ENCODE measurements at places on chromosomes 16 and 17.

DNA sequence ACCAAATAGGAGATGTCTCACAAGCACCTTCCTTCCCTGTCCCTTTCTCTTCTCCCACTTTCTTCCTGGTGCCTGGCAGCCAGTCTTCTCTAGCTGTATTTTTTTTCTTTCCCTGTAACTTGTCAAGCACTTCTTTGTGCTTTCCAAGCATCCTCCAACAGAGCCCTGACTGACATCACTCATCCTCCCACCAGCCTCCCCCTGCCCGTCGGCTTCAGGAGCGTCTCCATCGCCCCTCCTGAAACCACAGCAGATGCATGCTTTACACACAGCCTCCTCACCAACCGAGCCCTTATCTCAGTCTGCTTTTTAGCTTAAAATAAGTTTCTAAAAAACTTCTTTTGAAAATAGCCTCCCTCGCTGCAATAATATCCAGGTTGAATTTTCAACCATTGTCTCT is 268.7 kb upstream of the CDH5 start:
- DNase-seq, result peak; percentile 47

DNA sequence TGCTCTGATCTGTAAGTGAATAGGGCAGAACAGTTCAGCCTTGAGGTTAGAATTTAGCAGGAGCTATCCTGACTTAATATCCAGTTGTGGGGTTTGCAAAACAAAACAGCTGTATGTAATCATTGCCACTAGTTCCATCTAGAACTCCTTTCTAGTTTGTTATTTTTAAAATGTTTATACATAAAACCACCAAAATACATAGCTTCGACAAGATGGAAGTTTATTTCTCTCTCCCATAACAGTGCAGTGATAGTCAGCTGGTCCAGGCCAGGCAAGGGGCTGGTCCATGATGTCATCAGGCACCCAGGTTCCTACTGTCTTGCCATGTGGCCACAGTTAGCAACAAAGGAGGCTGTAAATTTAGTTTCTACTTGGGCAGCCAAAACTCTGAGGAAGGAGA is 10.5 kb upstream of the PLK1 start:
- DNase-seq, result no peak

DNA sequence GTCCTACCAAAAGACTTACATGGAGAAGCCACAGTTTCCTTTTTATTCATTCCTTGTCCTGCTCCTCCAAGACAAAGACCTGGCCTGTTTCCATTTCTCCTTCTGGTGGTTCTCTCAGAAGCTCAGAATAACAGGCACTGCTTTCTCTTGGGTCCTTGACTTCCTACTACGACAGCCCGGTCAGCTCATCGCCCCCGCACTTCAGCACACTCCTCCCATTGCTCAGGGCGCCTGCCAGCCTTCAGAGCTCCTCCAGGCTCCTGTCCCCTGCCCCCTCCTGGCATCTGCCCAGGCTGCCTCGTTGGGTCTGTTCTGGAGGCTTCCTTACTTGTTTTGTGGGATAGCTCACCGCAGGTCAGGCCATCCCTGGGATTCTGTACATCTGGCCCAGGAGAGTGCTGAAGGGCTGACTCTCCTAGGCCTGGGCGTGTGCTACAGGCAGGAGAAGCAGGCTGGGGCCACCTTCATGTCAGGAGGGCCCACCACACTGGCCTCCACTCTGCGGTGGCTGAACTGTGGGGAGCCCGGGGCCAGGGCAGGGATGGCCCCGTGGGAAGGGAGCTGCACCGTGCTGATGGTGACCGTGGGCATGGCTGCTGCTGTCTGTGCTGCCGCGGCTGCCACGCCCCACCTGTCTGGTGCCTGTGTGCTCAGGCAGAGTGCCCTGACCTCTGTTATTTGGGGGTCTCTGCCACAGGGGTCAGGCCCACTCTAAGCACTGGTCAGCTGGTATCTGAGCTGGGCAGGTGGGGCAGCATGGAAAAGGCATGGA is 17.7 kb downstream of the TCF25 start:
- peak; percentile 45 for DNase-seq

GRCh38 chr16:58497468-58497867 is 2.5 kb upstream of the NDRG4 start:
- no peak for DNase-seq

- DNase-seq, result no peak
Observed at GRCh38 chr17:32913593-32913992, 14.4 kb upstream of the TMEM98 start.

GRCh38 chr16:49859125-49859811 is 3.4 kb upstream of the ZNF423 start:
- no peak for DNase-seq

DNA sequence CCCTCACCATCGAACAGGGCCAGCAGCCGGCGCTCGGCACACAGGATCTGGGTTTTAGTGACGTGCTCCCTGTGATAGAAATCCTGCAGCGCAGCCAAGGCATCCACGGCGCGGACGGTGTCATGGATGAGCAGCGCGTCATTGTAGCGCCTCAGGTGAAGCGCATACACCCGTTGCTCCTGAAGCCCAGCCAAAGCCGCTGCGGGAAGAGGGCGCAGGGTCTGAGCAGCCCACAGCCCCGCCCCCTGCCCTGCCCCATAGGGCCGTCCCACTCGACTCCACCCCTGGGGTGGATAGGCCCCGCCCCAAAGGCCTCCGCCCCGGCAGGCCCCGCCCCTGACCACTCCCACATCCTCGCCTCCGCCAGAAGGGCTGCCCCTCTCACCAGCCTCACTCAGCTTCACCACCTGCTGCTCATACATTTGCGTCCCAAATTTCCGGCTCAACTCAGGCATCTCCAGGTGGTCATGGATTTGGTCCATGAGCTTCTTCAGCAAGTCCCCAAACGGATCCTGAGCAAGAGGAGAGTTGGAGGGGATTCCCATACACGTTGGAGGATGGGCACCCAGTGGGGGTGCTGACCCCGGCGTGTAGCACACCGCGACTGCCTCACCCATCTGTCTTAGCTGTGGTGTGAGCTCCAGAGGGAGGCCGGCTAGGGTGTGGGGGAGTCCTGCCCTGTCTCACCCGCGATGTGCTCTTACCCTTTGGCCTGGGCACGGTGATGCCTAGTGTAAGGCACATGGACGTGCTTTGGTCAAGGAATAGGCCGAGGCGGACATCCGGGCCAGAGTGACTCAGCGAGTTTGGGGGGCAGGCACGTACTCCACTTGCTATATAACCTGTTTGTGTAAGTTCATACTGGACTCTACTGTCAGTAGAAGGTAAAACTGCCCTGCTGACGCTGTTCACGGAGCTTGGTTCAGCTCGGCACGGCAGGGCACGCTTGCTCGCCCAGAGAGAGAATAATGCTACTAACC is 4.6 kb downstream of the DHX58 start:
- DNase-seq, result peak; percentile 30

DNA sequence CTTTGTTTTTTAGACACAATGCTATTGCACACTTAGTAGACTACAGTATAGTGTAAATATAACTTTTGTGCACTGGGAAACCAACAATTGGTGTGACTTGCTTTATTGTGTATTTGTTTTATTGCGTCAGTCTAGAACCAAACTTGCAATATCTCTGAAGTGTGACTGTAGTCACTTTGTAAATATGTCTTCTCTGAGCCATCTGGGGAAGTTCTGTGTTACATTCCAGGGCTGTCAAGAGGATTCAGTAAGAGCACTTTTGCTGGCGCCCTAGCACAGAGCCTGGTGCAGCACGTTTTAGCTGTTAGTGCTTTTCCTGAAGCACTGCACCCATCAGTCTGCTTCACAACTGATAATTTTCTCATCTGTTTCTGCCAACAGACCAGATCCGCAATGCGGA is 73.2 kb downstream of the NT5M start:
- no peak for DNase-seq

- peak; percentile 91 for DNase-seq
Observed at GRCh38 chr17:68053231-68054013, 17.9 kb downstream of the KPNA2 start.

All from fibroblast of lung (primary cell).